Stimulated activated CD4-positive, alpha-beta T cell treated with anti-CD3 and anti-CD28 coated beads, TNF-alpha, amount 100 ng/mL, for 24 hours (primary cell): ENCODE measurements at places on chromosomes 6 and 20.

DNA sequence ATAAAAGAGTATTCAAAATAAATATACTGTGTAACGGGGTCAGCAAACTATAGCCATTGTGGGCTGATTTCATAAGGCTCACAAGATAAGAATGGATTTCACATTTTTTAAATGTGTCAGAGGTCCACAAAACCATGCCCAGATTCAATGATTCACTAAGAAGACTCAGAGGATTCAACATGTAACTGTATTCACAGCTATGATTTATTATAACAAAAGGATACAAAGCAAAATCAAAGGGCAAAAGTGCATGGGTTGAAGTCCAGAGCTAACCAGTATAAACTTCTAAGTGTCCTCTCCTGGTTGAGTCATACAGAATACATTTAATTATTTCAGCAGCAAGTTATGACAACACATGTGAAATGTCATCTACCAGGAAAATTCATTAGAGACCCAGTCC, 49.2 kb downstream of the TBC1D32 start:
- no peak for DNase-seq

- DNase-seq: no peak
Measured at GRCh38 chr20:48019496-48019895, 234.2 kb upstream of the SULF2 start.

DNA sequence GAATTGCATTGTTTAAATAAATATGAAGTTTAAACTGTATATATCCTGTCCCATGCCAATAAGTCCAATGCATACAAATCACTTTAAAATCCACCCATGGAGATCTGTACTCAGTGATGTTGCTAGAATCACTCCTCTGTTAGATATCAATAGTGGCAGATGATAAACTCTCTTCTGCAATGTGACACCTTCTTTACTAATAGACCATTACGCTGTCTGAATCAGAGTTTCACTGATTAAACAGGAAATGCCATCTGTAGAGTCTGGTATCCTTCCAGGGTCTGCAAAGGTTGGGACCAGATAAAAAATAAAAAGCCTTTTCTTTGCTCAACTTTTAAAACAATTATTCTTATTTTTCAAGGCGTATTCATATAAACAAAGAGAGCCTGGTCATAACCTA, 134.5 kb downstream of the EDN3 start:
- DNase-seq: no peak

DNA sequence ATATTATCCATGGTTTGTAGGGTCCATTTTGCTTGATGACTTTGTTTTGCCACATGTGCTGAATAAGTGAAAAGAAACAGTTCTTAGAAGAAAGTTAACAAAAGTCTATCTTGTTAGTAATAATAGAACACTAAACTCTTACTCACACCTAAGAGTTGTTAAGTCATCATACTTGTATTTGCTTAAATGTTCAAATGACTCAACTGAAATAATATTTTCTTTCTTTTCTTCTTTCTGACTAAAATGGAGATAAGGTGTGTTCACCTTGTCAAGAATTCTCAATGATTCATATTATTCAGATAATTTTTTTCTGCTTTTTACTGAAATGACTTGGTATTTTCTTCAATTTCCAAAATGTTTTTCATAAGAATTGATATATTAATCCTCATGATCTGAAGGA, 327.2 kb downstream of the HTR1B start:
- DNase-seq: no peak

DNA sequence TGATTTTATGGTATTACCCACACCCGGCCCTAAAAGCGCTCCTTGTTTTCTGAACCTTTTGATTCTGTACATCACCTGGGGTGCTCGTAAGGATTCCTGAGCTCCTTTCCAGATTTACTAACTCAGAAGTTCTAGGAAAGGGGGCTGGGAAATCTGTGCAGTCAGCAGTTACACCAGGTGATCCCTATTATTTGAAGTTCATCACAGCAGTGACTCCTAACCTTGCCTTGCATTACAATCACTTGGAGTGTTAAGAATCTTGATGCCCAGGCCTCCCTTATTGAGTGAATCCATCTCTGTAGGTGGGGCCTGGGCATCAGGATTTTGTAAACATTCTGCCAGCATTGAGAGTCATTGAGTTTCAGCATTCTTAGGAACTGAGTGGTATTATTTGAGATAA, 44.7 kb downstream of the BMP6 start:
- DNase-seq: no peak

- no peak for DNase-seq
Measured at GRCh38 chr6:44663860-44664634, 276.5 kb downstream of the CDC5L start.

DNA sequence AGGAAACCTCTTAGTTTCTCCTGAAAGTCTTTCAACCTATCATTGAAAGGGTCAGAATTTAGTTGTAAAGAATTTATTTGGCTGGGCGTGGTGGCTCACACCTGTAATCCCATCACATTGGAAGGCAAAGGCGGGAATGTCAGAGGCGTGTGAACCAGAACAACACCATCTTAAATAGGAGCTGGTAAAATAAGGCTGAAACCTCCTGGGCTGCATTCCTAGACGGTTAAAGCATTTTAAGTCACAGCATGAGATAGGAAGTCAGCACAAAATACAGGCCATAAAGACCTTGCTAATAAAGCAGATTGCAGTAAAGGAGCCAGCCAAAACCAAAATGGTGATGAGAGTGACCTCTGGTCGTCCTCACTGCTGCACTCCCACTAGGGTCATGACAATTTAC, 29.6 kb downstream of the OR2B2 start:
- no peak for DNase-seq

- peak; percentile 3 for DNase-seq
Measured at GRCh38 chr6:52815167-52816092, 11.8 kb upstream of the GSTA1 start.

GRCh38 chr6:18654821-18655220, 267.7 kb downstream of the RNF144B start:
- DNase-seq: no peak

GRCh38 chr6:167499161-167499660, 174.3 kb downstream of the TTLL2 start:
- no peak for DNase-seq

DNA sequence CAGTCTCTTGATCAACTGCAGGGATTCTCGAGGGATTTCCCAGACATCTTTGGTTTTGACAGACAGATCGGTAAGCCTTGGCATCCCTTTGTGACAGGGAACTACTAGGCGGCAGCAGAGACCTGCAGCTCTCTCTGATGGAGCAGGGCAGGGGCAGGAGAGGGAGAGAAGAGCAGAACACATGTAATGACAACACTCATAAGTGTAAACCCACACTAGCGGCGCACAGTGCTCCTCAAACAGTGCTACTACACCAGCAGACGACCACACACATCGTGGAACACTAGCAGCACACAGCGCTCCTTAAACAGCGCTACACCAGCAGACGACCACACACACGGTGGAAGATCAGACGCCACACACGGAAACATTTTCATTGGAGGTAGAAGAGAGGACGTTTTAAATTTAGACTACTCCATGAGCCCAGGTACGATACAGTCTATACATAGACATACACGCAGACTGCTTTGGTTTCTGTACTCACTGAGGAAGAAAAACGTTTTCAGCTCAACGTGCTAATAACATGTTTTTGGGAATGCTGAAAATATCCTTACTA, 94.5 kb upstream of the TRAF3IP2 start:
- DNase-seq: no peak

DNA sequence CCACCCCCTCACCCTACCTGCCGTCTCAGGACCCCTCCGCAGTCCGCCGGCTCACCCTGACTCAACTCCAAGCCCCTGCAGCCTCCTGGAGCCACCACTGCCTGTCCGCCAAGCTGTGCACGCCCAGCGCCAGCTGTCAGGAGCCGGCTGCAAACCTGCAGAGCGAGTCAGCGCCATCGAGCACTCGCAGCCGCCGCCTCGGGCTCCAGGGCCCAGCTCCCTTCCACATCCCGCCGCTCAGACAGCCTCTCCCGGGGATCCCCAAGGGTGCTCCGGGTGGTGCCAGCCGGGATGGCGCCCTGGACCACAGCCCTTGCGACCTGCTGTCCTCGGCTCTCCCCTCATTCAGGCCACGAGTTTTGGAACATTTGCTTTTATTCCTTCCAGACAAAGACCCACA, 4.3 kb downstream of the TNNC2 start:
- DNase-seq: no peak

- no peak for DNase-seq
Measured at GRCh38 chr6:159043251-159043650, 1.5 kb downstream of the TAGAP start.

- no peak for DNase-seq
Measured at GRCh38 chr6:129481706-129482105, 228.3 kb downstream of the ARHGAP18 start.

GRCh38 chr6:84501315-84501714, 263.1 kb downstream of the TBX18 start:
- DNase-seq: no peak

- DNase-seq: no peak
Measured at GRCh38 chr6:133368664-133369063, 127.5 kb downstream of the EYA4 start.

DNA sequence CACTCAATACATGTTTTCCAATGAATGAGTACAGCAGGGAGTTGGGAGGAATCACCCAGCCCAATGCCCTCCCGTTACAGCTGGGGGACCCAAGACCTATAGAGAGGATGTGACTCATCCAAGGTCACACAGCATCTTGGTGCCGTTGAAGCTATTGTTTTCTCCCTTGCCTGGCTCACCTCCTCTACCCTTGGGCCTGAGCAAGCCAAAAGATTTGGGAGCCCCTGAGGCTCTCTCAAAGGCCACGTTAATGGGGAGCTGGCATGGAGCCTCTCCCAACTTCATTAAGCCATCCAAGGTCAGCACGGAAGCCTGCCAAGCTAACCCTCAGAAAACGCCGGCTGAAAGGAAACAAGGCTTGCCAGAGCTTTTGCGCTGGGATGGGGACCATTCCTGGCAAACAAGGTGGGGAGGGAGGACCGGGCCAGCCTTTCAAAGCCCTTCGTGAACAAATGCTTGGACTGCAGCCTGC, 30.4 kb downstream of the KCNB1 start:
- DNase-seq: no peak

DNA sequence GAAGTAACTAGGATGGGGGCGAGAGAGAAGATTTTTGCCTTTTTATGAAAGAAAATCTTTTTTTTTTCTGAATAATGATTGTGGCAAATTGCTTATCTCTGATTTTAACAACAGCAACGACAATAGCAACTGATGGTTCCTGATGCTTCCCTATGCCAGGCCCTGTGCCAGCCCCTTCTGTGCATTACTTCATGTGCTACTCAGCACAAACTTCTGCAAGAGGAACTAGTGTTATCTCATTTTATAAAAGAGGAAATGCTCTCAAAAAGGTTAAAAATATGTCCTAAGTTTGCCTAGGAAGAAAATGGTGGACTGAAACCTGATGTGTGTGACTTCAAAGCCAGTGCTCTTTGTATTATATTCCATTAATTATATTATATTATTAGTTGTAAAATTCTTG, 74.0 kb upstream of the RALGAPA2 start:
- no peak for DNase-seq

- DNase-seq: no peak
Measured at GRCh38 chr20:16955971-16956370, 207.8 kb downstream of the OTOR start.

- DNase-seq: no peak
Measured at GRCh38 chr6:134187154-134187553, 130.8 kb downstream of the SGK1 start.

- DNase-seq: no peak
Measured at GRCh38 chr6:148497257-148497656, 154.6 kb downstream of the SASH1 start.

GRCh38 chr20:57507477-57507876, 17.5 kb downstream of the CTCFL start:
- DNase-seq: no peak

DNA sequence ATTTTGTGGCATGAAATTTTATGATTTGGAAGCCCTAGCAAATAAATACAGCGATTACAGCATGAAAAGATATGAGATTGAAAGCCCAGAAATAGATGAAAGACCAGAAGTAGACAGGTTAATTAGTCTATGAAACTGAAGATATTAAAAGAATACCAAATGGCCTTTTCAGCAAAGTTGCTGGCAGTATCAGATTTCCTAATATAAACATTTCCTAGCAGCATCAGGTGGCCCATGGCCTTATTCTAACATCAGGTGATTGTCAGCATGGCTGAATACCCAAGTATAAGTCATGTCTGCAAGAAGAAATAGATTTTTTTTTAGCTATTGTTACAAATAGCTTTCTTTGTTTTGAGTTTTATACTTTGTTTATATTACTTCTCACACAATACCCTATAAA, 93.2 kb downstream of the CLVS2 start:
- no peak for DNase-seq

DNA sequence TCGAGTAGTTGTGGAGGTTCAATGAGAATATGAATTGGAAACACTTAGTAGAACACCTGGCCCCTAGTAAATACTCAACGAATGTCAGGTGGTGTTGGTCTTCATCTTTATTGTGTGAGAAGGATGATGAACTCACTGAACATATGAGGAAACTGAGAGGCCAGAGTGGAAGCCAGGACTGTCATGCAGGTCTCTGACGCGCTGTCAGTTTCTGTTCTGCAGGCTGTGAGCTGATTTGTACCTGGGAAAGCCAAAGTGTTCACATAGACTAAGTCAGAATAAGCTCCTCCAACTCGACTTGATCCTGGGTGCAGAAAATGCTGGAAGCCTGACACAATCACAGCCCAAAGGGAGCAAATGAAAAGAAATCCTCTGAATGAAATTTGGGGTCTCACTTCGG, 222.2 kb downstream of the LY86 start:
- DNase-seq: no peak

GRCh38 chr6:168216117-168216516, 103.5 kb downstream of the DACT2 start:
- no peak for DNase-seq

DNA sequence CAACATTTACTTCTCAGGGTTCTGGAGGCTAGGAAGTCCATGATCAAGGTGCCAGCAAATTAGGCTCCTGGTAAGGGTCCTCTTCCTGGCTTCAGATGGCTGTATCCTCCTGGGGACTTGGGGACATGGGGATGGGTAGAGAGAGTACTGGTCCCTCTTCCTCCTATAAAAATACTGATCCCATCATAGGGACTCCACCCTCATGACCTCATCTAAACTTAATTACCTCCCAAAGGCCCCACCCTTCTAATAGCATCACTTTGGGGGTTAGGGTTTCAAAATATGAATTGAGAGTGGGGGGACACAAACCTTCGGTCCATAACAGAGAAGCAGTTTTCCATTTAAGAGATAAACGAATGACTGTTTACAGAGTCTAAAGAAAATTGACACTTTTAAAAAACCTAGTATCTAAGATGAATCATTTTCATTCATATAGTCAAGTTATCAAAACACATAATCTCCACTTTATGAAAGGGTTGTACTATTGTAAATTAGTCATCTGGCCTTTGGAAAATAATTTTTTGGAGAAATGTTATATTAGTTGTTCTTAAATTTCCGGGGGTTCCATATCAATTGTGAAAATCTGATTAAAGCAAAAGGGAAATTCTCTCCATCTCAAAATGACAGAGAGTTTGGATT, 33.5 kb downstream of the ELOVL5 start:
- DNase-seq: no peak

- DNase-seq: no peak
Measured at GRCh38 chr20:14512839-14513238, 175.4 kb upstream of the FLRT3 start.

DNA sequence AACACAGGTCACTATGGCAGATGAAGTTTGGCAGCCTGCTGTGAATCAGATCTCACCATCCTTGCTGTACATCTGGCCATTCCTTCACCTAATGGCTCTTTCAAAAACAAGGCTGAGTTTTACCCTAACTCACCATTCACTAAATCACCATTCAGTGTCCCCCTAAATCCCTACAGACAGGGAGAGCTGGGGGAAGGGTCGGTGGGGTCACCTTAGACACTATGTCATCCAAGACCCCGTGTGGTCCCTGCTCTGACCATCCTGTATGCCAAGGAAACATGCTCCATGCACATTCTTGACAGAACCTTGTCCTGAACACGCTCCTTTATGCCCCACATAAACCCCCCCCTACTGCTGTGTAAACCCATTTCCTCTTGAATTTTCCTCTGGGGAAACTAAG, 31.8 kb upstream of the IL17A start:
- DNase-seq: no peak
